ENCODE measurements at places on chromosomes 6 and 20.
A peak's percentile ranks its signal among the peaks of the same experiment; 100 is the strongest.

DNA sequence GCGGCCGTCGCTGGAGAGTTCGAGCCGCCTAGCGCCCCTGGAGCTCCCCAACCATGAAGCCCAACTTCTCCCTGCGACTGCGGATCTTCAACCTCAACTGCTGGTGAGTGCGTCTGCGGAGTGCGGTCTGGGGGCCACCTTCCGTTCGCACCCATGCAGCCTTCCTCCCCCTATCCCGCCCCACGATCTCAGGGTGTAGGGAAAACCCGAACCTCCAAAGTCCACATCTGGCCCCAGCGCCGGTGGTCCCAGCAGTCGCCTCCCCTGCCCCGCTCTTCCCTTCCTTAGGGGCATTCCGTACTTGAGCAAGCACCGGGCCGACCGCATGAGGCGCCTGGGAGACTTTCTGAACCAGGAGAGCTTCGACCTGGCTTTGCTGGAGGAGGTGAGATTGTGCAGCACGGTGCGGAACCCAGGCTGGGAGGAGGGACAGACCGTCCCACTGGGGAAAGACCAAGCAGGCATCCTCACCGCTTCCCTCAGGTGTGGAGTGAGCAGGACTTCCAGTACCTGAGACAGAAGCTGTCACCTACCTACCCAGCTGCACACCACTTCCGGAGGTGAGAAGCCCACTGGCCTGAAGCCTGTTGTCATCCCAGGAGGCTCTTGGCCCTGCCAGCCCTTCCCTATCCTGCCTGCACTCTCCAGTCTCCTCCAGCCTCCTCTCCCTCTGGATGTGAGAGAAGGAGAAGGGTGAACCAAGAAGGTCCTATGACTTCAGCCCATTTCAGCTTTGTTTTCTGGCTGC lies 719 bp downstream of the SMPD2 start:
- peak; percentile 64 for DNase-seq

DNA sequence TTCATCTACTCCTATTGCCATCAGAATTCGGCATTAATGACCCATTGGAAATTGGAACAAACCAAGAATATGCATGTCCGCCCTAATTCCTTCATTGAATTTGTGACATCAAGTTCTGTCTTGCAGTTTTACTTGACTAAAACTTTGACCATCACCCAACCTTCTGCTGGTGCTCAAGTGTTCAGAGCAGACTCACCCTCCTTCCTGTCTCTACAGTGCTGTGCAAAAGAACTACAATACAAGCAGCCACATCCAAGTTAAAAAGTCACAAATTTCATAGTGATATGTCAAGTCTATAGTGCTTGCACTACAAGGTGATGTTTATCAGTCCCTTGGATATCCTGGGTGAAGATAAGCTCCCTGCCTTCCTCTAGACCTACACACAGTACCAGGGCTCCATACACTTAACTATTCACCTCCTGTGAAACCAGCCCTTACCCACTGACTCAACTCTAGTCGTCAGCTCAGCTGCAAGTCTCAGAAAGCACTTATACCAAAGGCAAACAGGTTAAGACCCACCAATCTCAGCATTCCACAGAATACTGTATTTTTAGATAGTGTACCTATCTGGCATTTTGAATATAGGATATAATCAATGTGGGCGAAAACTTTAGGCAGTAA lies 23.6 kb downstream of the SNX5 start:
- no peak for DNase-seq

- DNase-seq: no peak
Observed at GRCh38 chr20:58378704-58379103, 10.3 kb upstream of the VAPB start.

GRCh38 chr6:39184906-39185580 lies 44.2 kb downstream of the KCNK5 start:
- no peak for DNase-seq

GRCh38 chr20:4069751-4070150 lies 54.4 kb upstream of the RNF24 start:
- DNase-seq: no peak

- no peak for DNase-seq
Observed at GRCh38 chr6:30601815-30602641, 15.0 kb downstream of the PPP1R10 start.

GRCh38 chr6:166779381-166779780 lies 152.3 kb upstream of the RPS6KA2 start:
- DNase-seq: no peak

GRCh38 chr6:160134779-160135547 lies 13.3 kb downstream of the SLC22A1 start:
- DNase-seq: no peak

GRCh38 chr6:35230950-35231349 lies 17.2 kb downstream of the SCUBE3 start:
- no peak for DNase-seq

DNA sequence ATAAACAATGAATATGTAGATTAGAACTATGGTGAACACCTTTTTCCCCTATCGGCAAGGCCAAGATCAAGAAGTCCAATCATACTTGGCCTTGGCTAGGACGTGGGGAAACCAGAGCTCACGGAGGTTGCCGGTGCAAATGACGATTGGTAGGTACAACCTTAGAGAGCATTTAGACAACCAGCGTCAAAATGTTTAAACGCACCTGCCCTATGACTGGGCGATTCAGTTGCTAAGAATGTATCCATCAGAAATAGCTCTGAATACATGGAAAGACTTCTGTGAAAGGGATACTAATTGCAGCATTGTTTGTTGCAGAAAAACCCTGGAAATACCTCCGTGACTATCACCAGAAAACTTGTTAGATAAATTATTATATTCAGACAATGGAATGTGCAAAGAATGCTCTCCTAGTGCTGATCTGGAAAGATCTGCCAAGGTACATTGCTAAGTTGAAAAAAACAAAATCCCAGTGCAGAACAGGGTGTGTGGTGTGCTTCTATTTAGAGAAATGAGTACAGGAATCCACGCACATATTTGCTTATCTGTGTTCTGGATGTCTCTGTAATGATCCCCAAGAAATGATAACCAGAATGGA lies 48.0 kb upstream of the PTPN1 start:
- no peak for DNase-seq

DNA sequence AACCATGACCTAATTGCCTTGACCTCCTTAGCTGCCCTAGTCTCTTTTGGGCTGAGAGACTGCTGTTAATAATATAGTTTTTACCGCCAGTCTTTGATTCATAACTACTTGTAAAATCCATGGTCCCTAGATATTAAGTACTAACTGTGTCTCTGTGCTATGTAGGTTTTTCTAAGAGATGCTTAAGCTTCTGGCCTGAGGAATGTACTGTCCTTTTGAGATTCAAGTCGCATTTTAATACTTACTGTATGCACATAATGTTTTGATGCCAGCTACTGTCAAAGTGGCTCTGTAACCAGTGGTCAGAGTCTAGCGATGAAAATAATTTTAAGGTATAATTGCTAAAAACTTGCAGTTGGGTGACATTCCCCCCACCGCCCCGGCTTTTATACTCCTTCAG lies 2.1 kb downstream of the AKAP12 start:
- no peak for DNase-seq

DNA sequence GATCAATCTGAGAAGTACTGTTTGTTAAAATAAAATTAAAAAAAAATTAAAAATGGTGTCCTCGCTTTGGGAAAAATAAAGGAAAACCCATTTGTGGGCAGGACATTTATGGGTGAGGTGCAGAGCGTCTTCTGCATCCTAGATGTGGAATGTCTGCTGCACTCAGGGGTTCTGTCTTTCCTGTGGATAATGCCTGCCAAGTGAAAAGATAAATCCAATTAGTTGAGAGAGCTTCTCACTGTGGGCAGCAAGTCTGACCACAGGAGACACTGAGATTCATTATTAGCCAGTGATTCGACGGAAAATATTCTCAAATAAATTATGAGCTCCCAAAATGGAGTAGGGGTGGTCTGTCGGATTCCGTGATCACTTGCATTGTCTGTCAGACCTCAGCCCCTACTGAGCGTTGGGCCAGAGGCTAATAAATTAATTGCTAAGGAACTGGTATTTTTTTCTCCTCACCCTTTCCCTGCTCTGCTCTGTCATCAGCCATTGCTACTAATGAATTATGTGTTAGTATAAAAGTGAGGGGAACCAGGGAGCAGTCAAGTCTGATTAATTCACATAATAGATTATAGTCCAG lies 10.0 kb downstream of the GMPR start:
- no peak for DNase-seq

GRCh38 chr20:57683881-57684807 lies 25.7 kb downstream of the PMEPA1 start:
- DNase-seq: no peak

- DNase-seq: no peak
Observed at GRCh38 chr6:142884214-142885035, 60.6 kb downstream of the HIVEP2 start.

DNA sequence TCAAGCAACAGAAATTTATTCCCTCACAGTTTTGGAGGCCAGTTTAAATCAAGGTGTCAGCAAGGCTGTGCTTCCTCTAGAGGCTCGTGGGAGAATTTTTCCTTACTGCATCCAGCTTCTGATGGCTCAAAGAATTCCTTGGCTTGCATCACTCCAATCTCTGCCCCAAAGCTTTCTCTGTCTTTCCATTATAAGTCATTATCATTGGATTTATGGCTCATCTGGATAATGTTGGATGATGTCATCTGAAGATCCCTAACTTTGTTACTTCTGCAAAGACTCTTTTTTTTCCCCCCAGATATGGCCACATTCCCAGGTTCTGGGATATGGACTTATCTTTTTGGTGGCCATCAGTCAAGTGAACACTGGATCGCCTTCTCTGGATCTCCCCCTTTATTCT lies 146.3 kb upstream of the B3GAT2 start:
- no peak for DNase-seq

DNA sequence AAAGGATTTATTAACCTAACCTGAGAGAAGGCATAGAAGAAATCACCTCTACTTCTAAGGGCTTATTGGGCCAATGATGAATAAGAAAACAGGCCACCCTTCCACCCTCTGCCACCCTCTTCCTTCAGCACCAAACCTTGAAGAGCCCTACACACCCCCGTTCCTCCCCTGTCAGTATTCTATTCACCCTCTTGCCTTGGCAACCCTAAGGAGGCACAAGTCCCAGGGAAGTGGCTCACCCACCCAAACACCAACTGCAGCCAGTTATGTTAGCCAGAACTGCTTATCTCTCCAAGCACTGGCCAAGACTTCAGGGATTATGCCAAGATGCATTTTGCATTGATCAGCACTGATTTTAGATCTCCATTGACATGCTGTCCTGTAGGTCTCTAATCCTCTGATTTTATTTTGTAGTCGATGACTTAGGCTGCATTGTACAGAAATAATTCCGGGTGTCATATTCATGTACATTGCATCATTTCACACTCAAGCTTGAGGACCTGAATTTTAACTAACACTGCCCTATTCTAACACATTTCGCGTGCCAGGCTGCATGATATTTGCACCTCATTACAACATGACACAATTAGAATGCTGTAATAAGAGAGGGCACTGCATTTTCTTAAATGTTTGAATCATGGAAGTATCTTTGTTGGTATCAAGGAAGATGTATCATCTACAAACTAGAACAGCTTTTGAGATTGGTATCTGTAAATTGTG lies 15.7 kb downstream of the CNKSR3 start:
- DNase-seq: no peak

- DNase-seq: no peak
Observed at GRCh38 chr6:17469006-17469832, 75.8 kb downstream of the CAP2 start.

DNA sequence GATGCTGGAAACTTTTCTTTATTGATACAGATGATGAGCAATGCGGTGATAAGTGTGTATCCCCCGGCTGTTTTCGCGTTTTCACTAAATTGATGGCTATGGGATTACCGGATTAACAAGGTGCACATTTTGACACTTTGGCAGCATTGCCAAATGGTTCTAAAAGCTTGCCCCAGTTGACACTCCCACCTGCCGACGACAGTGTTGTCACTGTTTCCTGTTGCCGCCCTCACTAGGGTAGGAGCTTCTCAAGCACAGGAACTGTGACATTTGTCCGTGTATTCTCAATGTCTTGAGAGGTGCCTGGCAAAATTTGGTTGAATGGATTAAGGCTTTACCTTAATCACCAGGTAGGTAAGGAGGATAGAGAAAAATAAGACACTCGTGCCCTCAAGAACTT lies 9.8 kb upstream of the MAPK13 start:
- peak; percentile 87 for DNase-seq

- peak; percentile 9 for DNase-seq
Observed at GRCh38 chr6:93416571-93417420, 2.6 kb downstream of the EPHA7 start.

- DNase-seq: no peak
Observed at GRCh38 chr6:136250686-136251008, 536 bp upstream of the MTFR2 start.

DNA sequence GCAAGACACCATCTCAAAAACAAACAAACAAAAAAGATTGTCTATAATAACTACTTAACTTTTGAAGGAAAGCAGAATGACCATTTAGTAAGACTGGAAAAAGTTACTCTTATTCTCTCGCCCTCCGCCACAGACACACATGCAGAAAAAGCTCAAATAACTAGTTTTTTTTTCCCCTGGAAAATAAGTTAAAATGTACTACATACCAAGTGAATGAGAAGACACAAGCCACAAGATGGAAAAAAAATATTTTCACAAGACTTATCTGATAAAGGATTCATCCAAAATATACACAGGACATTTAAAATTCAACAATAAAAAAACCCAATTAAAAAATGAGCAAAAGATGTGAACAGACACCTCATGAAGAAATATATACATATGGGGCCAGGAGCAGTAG lies 31.9 kb downstream of the NUDT3 start:
- DNase-seq: no peak

Data from activated CD4-positive, alpha-beta memory T cell treated with anti-CD3 and anti-CD28 coated beads for 36 hours (primary cell).